Activated naive CD8-positive, alpha-beta T cell treated with anti-CD3 and anti-CD28 coated beads, Interleukin-2, amount 10 ng/mL, durations not matched to agents 7 days and 5 days (primary cell): ENCODE measurements at places on chromosomes 3 and 15.

DNA sequence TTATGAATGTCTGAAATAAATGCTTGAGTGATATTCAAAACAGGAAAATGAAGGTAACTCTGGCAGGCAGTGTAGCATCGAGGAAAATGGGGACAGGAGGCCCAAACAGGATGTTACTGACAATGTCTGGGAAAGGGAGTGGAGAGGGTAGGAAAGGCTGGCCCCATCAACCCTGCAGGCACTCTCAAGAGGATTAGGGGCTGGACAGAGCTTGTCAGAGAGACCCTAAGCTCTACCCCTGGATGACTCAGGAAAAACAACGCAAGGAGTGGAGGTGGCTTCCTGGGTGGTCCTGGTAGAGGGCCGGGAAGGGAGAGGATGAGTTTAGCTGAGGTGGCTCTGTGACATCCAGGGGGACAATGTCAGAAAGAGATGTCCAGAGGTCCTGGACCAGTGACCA, 106.0 kb downstream of the RYK start:
- H3K27me3 ChIP-seq: no peaks in the 10 kb centered on the region
- no peak overlapping the region for H3K4me3 ChIP-seq
- H3K27ac ChIP-seq: no peak overlapping the region
- H3K36me3 ChIP-seq: no peaks in the 10 kb centered on the region

- peak overlapping the region; percentile 95 for H3K27ac ChIP-seq
- H3K4me1 ChIP-seq: peaks cover 19% of the 10 kb centered on the region
- peaks cover 14% of the 10 kb centered on the region for H3K36me3 ChIP-seq
- DNase-seq: no peak
- peak overlapping the region; percentile 81 for H3K4me3 ChIP-seq
Measured at GRCh38 chr3:66394753-66395249, 106.0 kb downstream of the LRIG1 start.

GRCh38 chr15:66588971-66589370, 23.2 kb upstream of the LCTL start:
- no peak overlapping the region for H3K27ac ChIP-seq
- no peak for DNase-seq
- H3K27me3 ChIP-seq: peaks cover 16% of the 10 kb centered on the region
- H3K36me3 ChIP-seq: no peaks in the 10 kb centered on the region
- no peak overlapping the region for H3K4me3 ChIP-seq

DNA sequence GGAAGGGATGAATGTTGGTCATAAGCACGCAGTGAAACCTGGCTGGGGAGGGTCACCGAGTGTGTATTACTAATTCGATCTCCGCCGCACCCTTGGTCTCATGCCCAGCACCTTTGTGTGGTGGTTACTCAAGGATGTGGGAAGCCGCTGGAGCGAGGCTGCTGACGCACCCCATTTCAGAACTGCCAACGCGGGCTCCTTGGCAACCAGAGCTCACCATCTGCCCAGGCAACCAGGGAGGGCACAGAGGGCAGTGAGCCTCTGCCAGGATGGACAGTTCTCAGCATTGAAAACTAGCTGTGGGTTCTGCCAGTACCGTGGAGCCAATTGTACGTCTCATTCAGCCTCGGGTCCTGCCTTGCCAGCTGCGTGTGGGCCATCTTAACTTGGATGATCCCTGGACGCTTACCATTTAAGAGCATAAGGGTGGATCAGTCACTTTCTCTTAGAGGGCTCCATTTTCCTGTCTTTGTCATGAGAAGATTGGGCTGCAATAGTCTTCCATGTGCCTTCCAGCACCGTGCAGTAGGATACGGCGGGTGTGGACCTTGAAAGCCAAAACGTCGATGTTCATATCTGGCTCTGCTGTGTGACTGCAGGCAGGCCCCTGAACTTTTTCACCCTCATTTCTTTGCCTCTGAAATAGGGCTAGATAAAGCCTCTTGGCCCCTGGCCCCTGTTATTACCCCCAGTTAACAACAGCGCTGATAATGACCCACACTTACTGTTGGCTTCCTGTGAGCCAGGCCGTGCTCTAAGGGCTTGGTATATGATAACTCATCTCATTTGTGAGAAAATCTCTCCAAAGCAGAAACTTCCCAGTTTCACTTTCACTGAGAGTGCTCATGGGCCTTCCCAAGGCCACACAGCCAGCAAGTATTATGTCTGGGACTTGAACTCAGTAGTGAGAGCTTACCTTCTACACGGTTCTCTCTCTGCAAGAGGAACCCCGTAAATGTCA, 238.8 kb downstream of the OPA1 start:
- H3K4me3 ChIP-seq: no peak overlapping the region
- no peaks in the 10 kb centered on the region for H3K36me3 ChIP-seq
- peaks cover 14% of the 10 kb centered on the region for H3K27me3 ChIP-seq
- DNase-seq: no peak
- no peaks in the 10 kb centered on the region for H3K4me1 ChIP-seq

- H3K36me3 ChIP-seq: no peaks in the 10 kb centered on the region
- H3K27me3 ChIP-seq: no peaks in the 10 kb centered on the region
- DNase-seq: no peak
- H3K4me1 ChIP-seq: peaks cover 4% of the 10 kb centered on the region
Measured at GRCh38 chr15:75666823-75667501, 19.2 kb downstream of the SNX33 start.

DNA sequence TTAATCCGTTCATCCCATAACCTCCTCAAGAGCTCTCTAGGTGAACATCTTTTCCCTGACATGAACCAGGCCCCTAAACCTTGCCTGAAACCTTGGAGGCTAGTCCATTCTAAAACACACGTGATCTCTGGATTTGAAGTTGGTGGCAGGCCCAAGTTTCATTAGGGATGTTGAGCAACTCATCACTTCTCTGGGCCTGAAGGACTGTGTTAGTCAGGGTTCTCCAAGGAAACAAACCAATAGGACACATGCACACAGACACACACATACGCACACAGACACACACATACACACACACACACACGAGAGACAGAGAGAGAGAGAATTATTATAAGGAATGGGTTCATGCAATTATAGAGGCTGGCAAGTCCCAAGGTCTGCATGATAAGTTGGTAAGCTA, 31.9 kb downstream of the ACAN start:
- DNase-seq: no peak
- no peak overlapping the region for H3K4me3 ChIP-seq
- no peaks in the 10 kb centered on the region for H3K27me3 ChIP-seq

DNA sequence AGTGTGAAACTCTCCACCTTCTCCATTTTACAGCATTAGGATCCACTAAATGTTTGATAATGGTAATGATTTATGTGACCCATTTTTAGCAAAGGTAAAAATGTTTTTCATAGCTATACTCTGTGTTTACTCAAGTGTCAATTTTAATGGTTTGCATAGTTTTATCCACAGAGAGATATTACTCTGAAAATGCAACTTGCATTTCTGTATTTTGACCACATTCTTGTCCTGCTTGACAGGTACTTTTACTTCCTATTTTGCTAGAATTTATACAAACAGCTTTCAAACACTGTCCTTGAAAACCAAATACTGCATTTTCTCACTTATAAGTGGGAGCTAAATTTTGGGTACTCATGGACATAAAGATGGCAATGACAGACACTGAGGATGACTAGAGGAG, 62.9 kb downstream of the SERPINI1 start:
- H3K4me1 ChIP-seq: no peaks in the 10 kb centered on the region
- H3K36me3 ChIP-seq: peaks cover 2% of the 10 kb centered on the region
- no peak for DNase-seq

DNA sequence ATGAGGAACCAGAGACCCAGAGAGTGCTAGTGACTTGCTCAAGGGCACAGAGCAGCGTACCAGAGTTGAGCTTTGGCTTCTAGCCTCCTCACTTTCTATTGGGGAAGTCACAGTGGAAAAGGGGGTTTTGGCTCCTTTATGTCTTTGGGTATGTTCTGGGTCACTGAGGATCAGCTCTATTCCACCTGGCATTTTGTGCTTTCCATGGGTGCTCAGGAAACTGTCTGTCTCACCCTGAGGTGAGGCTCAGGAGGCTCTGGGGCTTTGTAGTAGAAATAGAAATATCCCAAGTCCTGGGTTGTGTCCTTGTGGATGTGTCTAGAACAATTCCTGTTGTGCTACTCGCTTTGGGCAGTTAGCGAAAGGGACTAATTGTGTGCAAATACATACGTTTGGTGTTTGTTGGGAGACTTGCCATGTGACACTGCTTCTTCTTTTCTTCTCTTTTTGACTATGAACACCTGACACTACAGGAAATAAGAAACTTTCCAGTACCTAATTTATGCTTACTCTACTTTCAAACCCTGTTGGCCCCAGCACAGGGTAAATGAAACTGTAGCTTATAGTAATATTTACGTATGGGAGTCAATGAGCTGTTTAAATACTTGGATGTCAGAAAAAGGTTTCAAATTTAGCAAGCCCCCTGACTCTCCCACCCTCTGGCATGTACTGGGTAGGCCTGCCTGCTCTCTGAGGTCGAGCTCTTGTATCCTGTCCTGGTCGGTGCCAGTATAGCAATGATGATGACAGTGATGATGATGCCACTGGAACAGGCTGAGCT, 35.6 kb downstream of the SMAD3 start:
- H3K4me3 ChIP-seq: no peak overlapping the region
- H3K27me3 ChIP-seq: no peaks in the 10 kb centered on the region
- peaks cover 55% of the 10 kb centered on the region for H3K4me1 ChIP-seq
- H3K27ac ChIP-seq: no peak overlapping the region
- peaks cover 23% of the 10 kb centered on the region for H3K36me3 ChIP-seq
- DNase-seq: no peak

GRCh38 chr15:74381481-74381880, 14.0 kb upstream of the CYP11A1 start:
- H3K36me3 ChIP-seq: no peaks in the 10 kb centered on the region
- H3K27ac ChIP-seq: peak overlapping the region; percentile 76
- H3K4me1 ChIP-seq: peaks cover 54% of the 10 kb centered on the region
- no peaks in the 10 kb centered on the region for H3K27me3 ChIP-seq
- DNase-seq: peak; percentile 27
- no peak overlapping the region for H3K4me3 ChIP-seq

DNA sequence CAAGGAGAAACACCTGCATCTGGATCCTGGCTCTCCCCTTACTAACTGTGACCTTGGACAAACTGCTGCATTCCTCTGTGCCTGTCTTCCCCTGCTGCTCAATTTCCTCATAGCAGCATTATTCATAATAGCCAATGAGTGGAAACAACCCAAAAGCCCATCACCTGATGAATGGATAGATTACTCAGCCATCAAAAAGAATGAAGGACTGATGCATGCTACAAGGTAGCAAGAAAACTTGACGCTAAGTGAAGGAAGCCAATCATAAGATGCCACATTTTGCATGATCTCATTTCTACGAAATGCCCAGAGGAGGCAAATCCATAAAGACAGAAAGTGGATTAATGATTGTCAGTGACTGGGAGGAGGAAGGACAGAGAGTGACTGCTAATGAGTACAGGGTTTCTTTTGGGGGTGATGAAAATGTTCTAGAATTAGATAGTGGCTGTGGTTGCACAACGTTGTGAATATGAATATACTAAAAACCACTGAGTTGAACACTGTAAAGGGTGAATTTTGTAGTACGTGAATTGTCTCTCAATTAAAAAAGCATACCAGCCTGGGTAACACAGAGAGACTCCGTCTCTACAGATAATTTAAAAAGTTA, 11.2 kb downstream of the IGDCC4 start:
- no peak for DNase-seq
- peaks cover 17% of the 10 kb centered on the region for H3K27me3 ChIP-seq

DNA sequence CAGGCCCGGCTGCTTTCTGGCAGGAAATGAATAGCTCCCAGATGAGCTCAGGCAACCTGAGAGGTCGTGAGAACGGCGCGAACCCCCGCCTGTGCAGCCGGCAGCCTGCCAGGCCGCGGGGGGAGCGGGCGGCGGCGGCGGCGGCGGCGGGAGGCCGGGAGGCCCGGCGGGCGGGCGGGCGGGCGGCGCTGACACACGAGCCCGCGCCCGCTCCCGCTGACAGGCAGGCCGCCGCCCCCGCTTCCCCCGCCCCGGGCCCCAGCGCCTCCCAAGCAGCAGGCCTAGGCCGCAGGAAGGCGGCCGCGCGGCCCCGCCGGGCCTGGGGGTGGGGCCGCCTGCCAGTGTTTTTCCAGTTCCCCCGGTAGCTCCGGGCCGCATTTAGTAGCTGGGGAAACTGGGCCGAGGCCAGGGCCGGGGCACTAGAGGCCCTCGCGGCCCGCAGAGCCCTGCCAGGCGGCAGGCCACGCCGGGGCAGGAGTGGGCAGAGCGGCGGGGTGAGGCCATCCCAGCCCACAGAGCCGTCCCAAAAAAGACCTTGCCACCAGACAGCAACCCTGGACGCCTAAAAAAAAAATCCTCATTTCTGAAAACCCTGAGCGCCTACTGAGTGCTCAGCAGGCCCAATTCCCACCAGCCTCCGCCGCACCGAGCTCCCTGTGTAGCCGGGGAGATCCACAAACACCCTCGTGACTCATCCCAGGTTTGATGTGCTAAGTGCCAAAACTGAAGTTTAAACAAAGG, 5.6 kb downstream of the HES1 start:
- peak overlapping the region; percentile 65 for H3K4me3 ChIP-seq
- peaks cover 69% of the 10 kb centered on the region for H3K27me3 ChIP-seq
- DNase-seq: peak; percentile 67
- no peaks in the 10 kb centered on the region for H3K36me3 ChIP-seq
- H3K4me1 ChIP-seq: peaks cover 25% of the 10 kb centered on the region
- H3K27ac ChIP-seq: no peak overlapping the region

DNA sequence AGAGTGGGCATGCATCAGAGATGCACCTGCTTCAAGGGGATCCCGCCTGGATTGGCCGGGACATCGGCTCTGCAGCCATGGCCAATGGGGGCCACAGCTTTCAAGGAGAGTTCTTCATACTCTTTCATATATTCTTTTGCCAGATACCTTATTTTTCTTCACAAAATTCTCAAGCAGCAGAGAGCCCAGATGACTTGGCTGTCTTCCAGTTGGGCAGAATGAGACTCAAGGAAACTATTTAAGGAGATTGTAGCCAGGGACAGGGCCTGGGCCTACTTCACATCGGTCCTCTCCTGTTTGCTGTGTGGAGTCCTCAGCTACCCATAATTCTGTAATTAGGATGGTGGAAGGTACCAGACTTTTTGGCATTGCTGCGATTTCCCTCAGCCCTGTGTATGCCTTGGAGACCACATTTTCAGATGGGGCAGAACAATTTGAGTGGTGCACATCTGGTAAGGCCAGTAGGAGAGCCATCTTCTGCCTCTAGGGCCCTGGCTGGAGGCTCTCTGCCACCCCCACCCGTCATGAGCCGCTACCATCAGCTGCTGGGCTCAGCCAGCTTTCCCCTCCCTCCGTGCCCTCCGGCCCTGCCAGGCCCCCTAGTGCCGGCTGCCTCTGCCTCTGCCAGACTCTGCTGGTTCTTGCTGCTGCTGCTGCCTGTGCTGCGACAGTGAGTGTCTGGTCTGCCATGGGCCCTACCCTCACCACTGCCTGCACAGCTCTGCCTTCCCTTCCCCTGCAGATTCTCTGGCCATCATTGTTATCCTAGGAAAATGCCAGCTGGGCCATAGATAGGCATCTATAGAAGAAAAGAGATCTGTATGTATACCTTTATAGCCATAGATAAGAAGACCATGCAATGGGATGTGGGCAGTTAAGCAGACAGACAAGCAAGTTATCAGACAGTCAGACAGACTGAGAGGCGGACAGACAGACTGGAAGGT, 6.7 kb downstream of the PLIN1 start:
- H3K27me3 ChIP-seq: peaks cover 2% of the 10 kb centered on the region
- H3K27ac ChIP-seq: no peak overlapping the region
- DNase-seq: no peak
- H3K36me3 ChIP-seq: no peaks in the 10 kb centered on the region
- peaks cover 6% of the 10 kb centered on the region for H3K4me1 ChIP-seq

- H3K4me1 ChIP-seq: no peaks in the 10 kb centered on the region
- no peak overlapping the region for H3K27ac ChIP-seq
- H3K27me3 ChIP-seq: no peaks in the 10 kb centered on the region
Measured at GRCh38 chr3:120196333-120196732, 88.7 kb downstream of the GPR156 start.
